ENCODE measurements at places on chromosomes 3 and 15. TPM values are rescaled to one million over a fixed set of nuclear protein-coding genes. Genes with fewer than 3 reads are reported as not detected.
A peak's percentile ranks its signal among the peaks of the same experiment; 100 is the strongest.

The OXSM gene
- total RNA-seq, result 12.2 TPM

The SCN11A gene
- not detected for total RNA-seq

The FAM227B gene
- 3.3 TPM for total RNA-seq

The IQCH gene
- total RNA-seq, result 0.31 TPM

The MED12L gene
- not detected for total RNA-seq

The SEC22C gene
- total RNA-seq, result 66.1 TPM

The THSD4 gene
- total RNA-seq, result 14.6 TPM

The ZCWPW2 gene
- total RNA-seq, result 0.79 TPM

The ZNF80 gene
- not detected for total RNA-seq

The COLQ gene
- total RNA-seq, result not detected

The MFSD1 gene
- total RNA-seq, result 55.9 TPM

The TGM4 gene
- total RNA-seq, result 0.05 TPM

DNA sequence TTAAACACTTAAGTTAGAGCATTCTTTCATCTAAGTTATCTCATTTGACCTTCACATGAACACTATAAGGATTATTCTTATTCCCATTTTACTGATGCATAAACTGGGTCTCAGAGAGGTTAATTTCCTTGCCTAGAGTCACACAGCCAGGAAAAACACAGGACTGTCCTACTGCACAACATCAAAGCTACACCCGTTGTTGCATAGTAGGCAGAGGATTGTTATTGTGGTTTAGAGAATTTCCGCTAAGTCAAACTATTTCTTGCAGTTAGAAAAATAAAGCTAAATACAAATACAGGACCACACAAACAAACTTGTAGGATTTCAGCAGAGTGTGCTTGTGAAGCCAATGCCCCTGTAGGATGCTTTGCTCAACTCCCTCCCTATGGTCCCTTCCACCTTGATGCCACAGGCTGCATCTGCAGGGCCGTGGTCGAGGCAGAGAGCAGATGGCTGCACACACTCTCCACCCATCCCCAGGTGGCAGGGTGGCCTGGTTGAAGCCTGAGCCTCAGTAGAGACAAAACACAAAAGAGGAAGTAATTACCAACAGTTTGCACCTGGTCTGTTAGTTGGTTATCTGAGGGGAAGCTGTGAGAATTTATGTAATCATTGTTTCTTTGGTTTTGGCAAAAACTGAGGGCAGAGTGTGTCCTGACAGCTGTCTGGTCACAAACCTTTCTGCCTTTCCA, 41.1 kb upstream of the SKOR1 start:
- DNase-seq, result no peak

DNA sequence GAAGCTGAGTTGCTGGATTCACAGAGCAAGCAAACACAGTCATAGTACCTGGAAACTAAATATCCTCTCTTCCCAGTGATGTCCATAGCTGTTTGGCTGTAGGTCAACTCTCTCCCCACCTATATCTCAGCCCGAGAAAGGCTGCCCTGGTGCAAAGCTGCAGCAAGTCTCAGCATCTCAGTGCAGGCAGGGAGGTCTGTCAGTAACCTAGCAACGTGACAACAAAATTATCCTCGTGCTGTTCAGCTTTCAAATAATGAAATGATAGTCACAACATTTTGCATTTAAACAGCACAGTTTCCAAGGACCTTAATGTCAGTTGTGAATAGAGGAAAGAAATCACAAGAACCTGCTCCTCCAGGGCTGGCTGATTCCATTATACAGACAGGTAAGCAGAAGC, 83.6 kb downstream of the CHST2 start:
- DNase-seq, result no peak

- no peak for DNase-seq
Observed at GRCh38 chr15:35166730-35167359, 81.8 kb upstream of the NANOGP8 start.

- DNase-seq, result no peak
Observed at GRCh38 chr3:105285653-105286241, 81.0 kb upstream of the ALCAM start.

- DNase-seq, result no peak
Observed at GRCh38 chr3:29203851-29204250, 77.0 kb upstream of the RBMS3 start.

DNA sequence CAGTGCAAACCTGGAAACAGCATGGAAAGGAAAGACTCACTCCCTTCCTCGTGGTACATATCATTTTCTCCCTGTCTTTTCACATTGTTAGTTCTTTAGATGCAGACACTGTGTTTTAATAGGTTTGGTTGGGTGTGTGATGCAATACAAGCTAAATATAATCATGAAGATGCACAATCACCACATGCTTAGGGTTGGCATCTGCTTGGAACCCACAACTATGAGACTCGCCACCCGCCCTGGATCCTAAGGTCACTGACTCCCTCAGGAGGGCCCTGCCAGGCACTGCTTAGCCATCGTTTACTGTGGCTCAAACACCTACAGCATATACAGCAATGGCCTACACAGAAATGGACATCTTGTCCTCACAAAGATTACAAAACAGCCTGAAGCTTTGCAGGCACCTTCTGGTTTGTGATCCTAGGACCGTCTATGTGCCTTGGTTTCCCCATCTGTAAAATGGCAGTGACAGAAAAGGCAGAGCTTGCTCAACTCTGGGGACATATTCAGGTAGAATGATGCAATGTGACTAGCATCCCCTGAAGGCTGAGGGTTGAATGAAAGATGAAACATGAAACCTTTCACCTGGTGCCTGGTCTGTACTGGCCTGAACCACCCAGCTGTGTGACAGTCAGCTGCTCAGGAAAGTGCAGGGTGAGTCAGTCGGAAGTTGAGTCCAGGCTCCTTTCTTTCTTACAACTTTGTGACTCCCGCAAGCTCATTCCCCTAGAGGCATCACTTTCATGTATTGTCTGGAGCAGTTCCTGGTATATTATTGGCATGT, 123.6 kb upstream of the PFN2 start:
- DNase-seq, result no peak

DNA sequence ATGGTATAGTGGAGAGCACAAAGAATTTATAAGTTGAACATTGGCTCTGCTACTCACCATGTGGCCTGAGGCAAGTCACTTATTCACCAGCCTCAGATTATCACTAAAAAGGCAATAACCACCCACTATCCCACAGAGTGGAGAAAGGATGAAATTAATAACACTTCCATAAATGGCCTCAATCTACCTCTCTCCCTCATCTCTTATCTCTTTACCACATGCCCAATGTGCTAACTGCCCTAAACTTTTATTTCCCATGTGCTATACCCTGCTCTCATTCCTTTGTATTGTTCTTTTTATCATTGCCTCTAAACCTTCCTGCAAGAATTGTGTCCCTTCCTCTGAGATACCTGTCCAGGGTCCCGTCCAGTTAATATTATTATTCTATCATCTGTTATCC, 26.0 kb downstream of the SLC12A6 start:
- no peak for DNase-seq

- no peak for DNase-seq
Observed at GRCh38 chr3:32948625-32949445, 2.6 kb upstream of the CCR4 start.

- no peak for DNase-seq
Observed at GRCh38 chr3:177764377-177764912, 567.2 kb upstream of the TBL1XR1 start.

- DNase-seq, result no peak
Observed at GRCh38 chr15:100134089-100134583, 207.6 kb downstream of the ADAMTS17 start.

- no peak for DNase-seq
Observed at GRCh38 chr3:48451270-48451669, 4.7 kb downstream of the ATRIP start.

DNA sequence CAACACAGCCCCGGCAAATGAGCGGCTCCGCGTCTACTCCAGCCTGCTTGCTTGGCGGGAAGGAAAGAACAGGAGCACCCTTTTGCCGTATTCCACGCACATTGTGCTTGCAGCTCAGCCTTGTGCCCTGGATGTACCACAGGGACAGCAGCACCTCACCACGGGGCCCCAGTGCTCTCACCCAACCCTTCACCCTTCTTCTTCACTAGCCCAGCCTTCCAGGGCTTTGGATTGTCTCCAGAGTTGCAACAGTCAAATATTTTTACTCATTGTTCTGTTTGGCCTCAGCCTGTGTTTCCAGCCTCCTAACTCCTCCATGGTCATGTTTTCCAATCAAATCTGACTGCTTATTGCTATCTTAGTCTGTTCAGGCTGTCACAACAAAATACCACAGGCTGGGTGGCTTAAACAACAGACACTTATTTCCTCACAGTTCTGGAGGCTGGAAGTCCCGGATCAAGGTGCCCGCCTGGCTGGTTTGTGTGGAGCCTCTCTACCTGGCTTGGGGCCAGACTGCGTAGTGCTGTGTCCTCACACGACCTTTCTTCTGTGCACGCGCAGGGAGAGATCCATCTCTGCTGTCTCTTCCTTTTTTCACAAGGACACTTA, 79.2 kb upstream of the ABHD17C start:
- DNase-seq, result peak; percentile 69

- DNase-seq, result no peak
Observed at GRCh38 chr3:156149876-156150275, 29.5 kb downstream of the KCNAB1 start.

DNA sequence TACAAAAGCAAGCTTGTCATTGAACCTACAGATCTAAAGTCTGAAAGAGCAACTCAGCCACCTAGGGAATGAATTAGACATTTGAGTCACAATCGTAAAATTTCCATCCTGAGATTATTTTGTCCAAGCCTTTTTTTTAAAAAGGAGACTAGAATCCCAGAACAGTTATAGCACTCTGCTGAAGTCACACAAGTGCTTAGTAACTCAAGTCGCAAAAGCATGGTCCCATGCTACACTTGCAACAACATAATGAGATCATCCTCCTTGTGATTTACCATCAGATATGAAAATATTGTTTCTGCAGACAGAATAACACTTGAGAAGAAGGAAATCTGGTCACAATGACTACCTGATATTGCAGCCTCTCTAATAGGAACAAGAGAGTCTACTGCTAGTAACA, 106.7 kb downstream of the ZIC4 start:
- DNase-seq, result no peak

DNA sequence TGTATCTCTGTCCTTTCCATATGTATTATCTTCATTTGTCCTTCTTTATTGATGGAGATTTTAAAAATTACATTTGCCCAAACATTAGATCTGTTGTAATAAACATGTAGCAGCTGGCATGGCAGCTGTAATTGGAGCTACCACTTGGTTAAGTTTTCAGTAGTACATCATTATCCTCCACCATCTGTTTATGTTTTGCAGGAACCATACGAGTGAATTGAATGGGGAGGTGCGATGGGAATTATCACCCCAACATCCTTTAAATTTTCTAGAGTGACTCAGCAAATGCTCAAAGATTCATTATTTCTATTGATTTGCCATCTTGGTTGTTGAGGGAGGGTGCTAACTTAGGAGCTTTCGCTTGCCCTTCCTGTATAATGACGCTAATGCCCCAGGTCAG, 32.6 kb upstream of the NOX5 start:
- DNase-seq, result no peak

GRCh38 chr3:79361748-79362378, 405.9 kb downstream of the ROBO1 start:
- DNase-seq, result peak; percentile 24

- DNase-seq, result no peak
Observed at GRCh38 chr15:83993591-83993990, 242.0 kb upstream of the GOLGA6L4 start.

- no peak for DNase-seq
Observed at GRCh38 chr3:123129532-123129931, 62.7 kb downstream of the PDIA5 start.

GRCh38 chr3:122916580-122916979, 111.0 kb downstream of the SEMA5B start:
- no peak for DNase-seq

GRCh38 chr15:79682851-79683288, 213.9 kb downstream of the MTHFS start:
- no peak for DNase-seq

All from SJSA1 (cell line).